Cardiac muscle cell (in vitro differentiated cells and primary cell): ENCODE measurements at places on chromosomes 1 and 21. TPM values are rescaled to one million over a fixed set of nuclear protein-coding genes. Genes with fewer than 3 reads are reported as not detected.

KRTAP19-1 gene
- not detected in 2 replicates for polyA plus RNA-seq

NOS1AP gene
- polyA plus RNA-seq = 6.6 and 8.7 TPM in 2 replicates

CYP2J2 gene
- 3.4 and 7.7 TPM in 2 replicates for polyA plus RNA-seq

HUNK gene
- polyA plus RNA-seq = 9.2 and 13.2 TPM in 2 replicates

RBM11 gene
- 2.6 and 3.3 TPM in 2 replicates for polyA plus RNA-seq

LENEP gene
- polyA plus RNA-seq = 0.72 TPM in 1 of 2 replicates, not detected in the other

LAD1 gene
- 8.2 and 9.5 TPM in 2 replicates for polyA plus RNA-seq

RAB29 gene
- polyA plus RNA-seq = 6.5 and 15.2 TPM in 2 replicates

TBX15 gene
- not detected in 2 replicates for polyA plus RNA-seq

TRIM17 gene
- polyA plus RNA-seq = 11.8 and 15.0 TPM in 2 replicates

ICOSLG gene
- polyA plus RNA-seq = 0.30 TPM in 1 of 2 replicates, not detected in the other

COL6A1 gene
- 245 and 279 TPM in 2 replicates for polyA plus RNA-seq

ATXN7L2 gene
- polyA plus RNA-seq = 7.0 and 11.9 TPM in 2 replicates

ABCD3 gene
- 30.6 and 30.8 TPM in 2 replicates for polyA plus RNA-seq

OR2L8 gene
- polyA plus RNA-seq = not detected in 2 replicates

EBNA1BP2 gene
- polyA plus RNA-seq = 60.0 and 65.0 TPM in 2 replicates

BTBD19 gene
- 0.98 and 2.1 TPM in 2 replicates for polyA plus RNA-seq

SPRR1B gene
- not detected in 2 replicates for polyA plus RNA-seq

LAPTM5 gene
- polyA plus RNA-seq = 0.10 and 3.1 TPM in 2 replicates

CFAP107 gene
- polyA plus RNA-seq = not detected in 2 replicates

ERVH48-1 gene
- 0.11 and 0.24 TPM in 2 replicates for polyA plus RNA-seq

SERTAD4 gene
- 1.4 and 1.9 TPM in 2 replicates for polyA plus RNA-seq

ITLN1 gene
- 0.34 TPM in 1 of 2 replicates, not detected in the other for polyA plus RNA-seq

PTP4A2 gene
- polyA plus RNA-seq = 285 and 366 TPM in 2 replicates

UBE2U gene
- 0.66 TPM in 1 of 2 replicates, not detected in the other for polyA plus RNA-seq

TNNT2 gene
- 7,307 and 9,291 TPM in 2 replicates for polyA plus RNA-seq

SPTA1 gene
- 0.45 and 0.56 TPM in 2 replicates for polyA plus RNA-seq

TADA1 gene
- 15.9 and 32.3 TPM in 2 replicates for polyA plus RNA-seq

ATP1A4 gene
- 0.16 and 0.21 TPM in 2 replicates for polyA plus RNA-seq

B4GALT3 gene
- polyA plus RNA-seq = 44.7 and 54.7 TPM in 2 replicates

GPX7 gene
- polyA plus RNA-seq = 14.4 and 30.5 TPM in 2 replicates

TLCD4 gene
- polyA plus RNA-seq = 15.1 and 24.9 TPM in 2 replicates

GNAT2 gene
- polyA plus RNA-seq = 0.22 TPM in 1 of 2 replicates, not detected in the other

CRP gene
- polyA plus RNA-seq = not detected in 2 replicates

OR2AK2 gene
- polyA plus RNA-seq = not detected in 2 replicates

CA6 gene
- not detected in 2 replicates for polyA plus RNA-seq

AMIGO1 gene
- polyA plus RNA-seq = 7.7 and 10.1 TPM in 2 replicates

GJA9 gene
- polyA plus RNA-seq = not detected in 2 replicates

UMODL1 gene
- polyA plus RNA-seq = not detected in 2 replicates

PADI1 gene
- polyA plus RNA-seq = 4.9 and 6.7 TPM in 2 replicates

AADACL3 gene
- polyA plus RNA-seq = not detected in 2 replicates

ASPM gene
- polyA plus RNA-seq = 3.4 and 21.1 TPM in 2 replicates

CSF3R gene
- 3.3 and 4.8 TPM in 2 replicates for polyA plus RNA-seq

EPHA8 gene
- polyA plus RNA-seq = 4.7 and 13.2 TPM in 2 replicates

SPRR4 gene
- not detected in 2 replicates for polyA plus RNA-seq

ALDH9A1 gene
- 76.8 and 81.5 TPM in 2 replicates for polyA plus RNA-seq
